ENCODE measurements at places on chromosomes 6 and 20.

DNA sequence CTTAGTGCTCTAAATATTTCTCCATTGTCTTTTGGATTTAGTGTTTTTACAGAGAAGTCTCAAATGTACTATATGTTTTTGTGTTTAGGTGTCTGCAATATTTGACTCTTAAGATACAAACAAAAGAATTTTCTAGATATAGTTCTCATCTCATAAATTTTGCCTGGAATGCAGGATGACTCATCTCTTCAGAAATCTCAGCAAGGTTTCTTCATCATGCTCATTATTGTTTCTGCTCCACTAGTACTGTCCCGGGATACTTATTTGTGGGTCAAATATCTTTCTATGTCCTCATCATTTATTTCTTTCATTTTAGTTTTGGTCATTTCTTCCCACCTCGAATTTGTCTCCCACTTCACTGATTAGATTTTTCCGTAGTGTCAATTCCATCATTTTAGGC is 9.5 kb downstream of the AHI1 start:
- no peak for DNase-seq

DNA sequence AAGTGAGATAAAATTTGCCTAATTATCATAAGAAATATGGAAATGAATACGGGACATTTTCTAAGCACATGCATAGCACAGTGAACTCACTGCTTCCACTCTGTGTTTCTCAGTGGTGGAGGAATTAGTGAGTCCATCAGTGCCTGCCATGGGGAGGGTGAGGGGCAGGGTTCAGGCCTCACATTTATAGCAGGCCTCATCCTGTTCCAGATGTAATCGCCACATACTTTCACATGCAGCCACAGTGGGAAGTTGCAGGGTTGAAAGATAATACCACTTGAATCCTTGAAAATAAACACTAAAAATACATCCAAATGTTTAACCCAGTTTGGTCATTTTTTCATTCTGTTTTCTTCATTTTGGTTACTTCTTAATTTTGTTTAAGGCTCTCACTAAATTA is 29.9 kb upstream of the ANKEF1 start:
- no peak for DNase-seq

- DNase-seq: peak; percentile 82
Observed at GRCh38 chr20:33731693-33732165, at the start of gene ZNF341. ZNF341 (plus strand) TSS chr20:33731996; CDS start chr20:33732022, 26 bp downstream.

DNA sequence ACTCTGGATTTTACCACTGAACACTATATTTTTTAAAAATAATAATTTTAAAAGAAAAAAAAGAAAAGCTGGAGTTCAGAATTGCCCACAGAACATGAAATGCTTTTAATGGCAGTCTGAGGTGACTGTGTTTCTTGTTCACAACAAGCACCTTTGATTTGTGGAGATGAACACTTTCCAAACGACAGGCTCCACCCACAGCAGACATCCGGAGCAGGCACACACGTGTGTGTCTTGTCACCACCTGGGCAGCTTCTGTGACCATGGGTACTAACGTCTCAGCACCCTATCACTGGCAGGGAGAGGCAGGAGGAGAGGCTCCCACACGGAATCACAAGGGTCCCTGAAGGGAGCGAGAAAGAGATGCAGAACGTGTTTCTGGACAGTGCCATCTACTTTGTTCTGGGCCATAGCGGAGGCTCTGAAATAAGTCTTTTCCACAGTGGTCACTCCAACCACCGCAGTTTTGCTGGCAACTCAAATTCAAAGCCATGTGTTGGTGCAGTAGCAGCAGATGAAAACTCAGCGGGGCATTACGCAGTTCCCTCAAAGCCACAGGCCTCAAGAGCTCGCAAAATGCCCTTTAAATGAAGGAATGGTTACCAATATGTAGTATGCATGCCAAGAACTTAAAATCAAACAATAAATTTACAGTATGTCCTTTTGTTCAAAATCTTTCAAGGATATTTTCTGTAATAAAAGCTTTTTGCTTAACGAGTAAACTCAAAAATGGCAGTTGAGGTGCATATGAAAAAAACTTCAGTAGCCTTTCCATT is 242.2 kb downstream of the FOXC1 start:
- no peak for DNase-seq

DNA sequence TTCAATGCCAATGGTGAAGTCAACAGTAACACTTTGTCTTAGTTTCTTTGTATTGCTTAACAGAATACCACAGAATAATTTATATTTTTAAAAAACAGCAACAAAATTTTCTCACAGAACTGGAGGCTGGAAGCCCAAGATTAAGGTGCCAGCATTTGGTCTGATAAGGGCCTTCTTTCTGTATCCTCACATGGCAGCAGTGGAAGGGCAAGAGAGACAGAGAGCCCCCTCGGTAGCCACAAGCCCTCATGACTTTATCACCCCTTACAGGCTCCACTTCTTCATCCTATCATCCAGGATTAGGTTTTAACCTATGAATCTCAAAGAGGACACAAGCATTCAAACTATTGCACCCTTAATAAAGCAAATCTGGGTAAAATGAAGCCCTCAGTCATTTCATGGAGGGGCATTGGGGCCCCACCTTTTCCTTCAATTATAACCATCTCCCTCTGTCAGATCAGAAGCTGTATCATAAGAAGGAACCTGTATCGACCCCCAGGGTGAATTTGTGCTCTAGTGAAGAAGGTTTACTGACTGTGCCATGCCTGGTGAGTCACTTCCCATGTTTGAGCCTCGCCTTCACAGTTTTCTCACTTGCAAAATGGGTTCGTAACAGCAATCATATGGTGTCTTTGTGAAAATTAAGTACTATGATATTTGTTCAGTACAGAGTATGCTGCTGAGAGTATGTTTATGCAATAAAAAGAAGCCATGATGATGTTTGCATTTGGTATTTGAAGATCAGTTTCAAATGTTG is 178.2 kb downstream of the LRFN2 start:
- no peak for DNase-seq

- no peak for DNase-seq
Observed at GRCh38 chr6:1449896-1450295, 60.5 kb downstream of the FOXF2 start.

DNA sequence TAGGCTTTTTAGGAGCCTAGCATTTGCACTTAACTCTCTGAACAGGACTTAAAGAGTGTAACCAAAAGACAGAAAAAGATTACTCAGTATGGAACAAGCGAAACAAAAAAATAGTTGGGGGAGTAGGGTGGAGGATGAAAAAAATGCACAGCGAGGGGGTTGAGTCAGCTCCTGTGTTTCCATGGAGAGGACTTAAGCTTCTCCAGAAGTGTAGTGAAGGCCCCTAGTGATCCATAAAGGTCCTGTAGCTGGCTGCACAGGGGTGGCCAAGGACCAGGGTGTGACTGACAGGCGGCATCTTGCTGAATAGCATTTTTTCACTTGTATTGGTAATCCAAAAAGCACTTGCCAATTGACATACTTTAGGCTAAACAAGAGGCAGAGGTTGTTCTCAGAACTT is 533.9 kb downstream of the RFPL4B start:
- DNase-seq: no peak

- DNase-seq: peak; percentile 58
Observed at GRCh38 chr6:38638941-38639497, 710 bp downstream of the BTBD9 start.

- no peak for DNase-seq
Observed at GRCh38 chr6:140845701-140846100, 1287.0 kb upstream of the GJE1 start.

DNA sequence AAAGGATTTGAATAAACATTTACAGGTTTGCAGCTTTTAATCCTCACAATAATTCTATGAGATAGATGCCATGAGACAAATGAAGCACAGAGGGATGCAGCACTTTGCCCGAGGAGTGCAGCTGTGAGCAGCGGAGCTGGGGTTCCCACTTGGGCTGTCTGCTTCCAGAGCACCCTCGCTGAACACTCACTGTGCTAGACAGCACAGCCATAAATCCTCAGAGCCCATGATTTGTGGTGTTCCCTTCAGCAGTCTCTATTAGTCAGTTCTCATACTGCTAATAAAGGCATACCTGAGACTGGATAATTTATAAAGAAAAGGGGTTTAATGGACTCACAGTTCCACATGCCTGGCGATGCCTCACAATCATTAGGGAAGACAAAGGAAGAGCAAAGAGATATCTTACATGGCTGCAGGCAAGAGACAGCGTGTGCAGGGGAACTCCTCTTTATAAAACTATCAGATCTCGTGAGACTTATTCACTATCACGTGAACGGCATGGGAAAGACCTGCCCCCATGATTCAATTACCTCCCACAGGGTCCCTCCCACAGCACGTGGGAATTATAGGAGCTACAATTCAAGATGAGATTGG is 25.3 kb upstream of the CTAGE9 start:
- no peak for DNase-seq

GRCh38 chr6:2102316-2102883 is 143.0 kb downstream of the GMDS start:
- DNase-seq: no peak

DNA sequence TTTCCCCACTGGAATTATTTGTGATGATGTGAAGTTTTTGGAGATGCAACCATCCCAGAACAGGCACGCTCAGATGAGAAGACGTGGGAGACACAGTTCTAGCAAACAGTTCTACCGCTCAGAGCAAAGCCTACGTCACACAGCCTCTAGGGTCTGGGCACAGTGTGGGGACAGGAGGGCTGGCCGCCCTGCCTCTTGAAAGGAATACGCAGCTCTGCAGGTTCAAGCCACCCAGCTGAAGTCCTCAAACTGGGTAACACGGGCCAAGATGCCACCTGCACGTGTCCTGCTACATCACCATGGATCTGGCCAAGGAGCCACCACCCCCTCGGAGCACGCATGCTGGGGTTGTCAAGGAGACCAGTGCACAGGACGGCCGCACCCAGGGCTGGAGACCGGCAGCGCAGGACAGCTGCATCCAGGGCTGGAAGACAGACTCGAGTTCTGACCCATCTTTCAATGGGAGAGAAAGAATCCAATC is 75.0 kb downstream of the NOL4L start:
- DNase-seq: no peak

- DNase-seq: no peak
Observed at GRCh38 chr6:66900133-66901083, 1193.4 kb upstream of the EYS start.

GRCh38 chr6:148945301-148946021 is 198.6 kb downstream of the UST start:
- DNase-seq: no peak

DNA sequence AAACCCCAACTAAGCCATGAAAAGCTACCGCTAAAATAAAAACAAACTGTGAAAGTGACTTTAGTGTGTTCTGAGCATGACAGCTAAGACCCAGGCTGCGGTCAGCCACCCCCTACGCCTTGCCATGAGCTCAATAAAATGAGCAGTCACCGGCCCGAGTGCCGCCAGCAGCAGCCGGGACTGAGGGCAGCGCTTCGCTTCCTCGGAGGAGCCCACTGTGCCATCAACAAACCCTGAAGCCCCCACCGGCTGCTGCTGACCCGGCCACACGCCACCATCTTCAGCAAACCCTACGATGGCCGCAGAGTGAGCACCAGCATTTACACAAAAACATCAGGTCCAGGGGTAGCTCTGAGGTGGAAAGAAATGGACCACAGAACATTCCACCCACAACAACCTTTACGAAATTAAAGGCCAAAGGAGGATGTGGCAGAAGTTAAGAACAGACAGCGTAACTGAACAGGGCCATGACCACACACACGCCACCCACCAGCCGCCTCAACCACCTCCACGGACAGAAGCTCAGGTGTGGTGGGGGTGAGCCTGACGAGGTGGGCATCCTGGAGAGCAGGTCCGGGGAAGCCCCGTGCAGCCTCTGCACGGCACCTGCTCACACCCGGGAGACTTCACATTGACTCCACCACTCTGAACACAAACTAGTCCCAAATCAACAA is 67.0 kb downstream of the THBS2 start:
- DNase-seq: no peak

DNA sequence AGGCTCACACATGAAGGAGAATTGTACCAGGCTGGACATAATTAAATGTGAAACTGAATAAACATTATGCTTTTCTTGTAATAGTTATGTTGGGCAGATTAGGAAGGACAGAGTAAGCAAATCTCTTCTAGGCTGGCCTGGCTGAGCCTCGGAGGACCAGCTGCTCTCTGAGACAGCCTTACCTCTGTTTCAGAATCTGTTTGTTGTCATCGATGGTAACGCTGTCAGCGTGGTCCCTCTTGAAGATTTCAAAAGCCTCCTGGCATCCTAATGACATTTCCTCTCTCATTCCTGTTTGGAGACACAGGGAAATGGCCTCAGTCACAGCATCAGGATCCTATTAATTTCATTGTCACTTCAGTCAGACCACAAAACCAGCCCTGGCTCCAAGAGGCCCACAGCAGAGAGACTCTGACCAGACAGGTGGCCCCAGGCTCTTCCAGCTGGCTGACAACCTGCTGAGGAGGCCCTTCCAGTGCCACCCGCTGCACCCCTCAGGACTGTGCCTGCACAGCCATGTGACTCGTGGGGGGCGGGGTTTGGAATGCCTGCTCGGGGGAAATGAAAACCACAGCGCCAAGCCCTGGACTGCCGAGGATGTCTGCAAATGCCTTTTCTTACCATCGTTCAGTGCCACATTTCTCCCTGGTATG is 108.5 kb upstream of the KCNK16 start:
- no peak for DNase-seq

GRCh38 chr6:65798280-65799014 is 91.4 kb upstream of the EYS start:
- no peak for DNase-seq

DNA sequence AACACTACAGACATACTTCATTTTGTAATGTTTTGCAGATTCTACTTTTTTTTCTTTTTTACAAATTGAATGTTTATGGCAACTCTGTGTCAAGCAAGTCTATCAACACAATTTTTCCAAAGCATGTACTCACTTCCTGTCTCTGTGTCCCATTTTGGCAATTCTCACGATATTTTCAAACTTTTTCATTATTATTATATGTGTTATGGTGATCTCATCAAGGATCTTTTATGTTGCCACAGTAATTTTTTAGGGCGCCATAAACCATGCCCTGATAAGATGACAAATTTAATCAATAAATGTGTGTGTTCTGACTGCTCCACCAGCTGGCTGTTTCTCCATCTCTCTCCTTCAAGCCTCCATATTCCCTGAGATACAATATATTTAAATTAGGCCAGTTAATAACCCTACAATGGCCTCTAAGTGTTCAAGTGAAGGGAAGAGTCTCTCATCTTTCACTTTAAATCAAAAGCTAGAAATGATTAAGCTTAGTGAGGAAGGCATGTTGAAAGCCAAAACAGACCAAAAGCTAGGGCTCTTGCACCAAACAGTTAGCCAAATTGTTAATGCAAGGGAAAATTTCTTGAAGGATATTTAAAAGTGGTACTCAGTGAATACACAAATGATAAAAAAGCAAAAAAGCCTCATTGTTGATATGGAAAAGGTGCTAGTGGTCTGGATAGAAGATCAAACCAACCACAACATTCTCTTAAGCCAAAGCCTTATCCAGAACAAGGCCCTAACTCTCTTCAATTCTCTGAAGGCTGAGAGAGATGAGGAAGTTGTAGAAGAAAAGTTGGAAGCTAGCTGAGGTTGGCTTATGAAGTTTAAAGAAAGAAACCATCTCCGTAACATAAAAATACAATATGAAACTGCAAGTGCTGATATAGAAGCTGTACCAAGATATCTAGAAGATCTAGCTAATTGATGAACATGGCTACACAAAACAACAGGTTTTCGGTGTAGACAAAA is 194.4 kb upstream of the TAB2 start:
- no peak for DNase-seq

- no peak for DNase-seq
Observed at GRCh38 chr6:159959976-159960384, 8.9 kb upstream of the IGF2R start.

- DNase-seq: no peak
Observed at GRCh38 chr6:170524172-170524502, 29.0 kb downstream of the PSMB1 start.
